Activated CD4-positive, alpha-beta T cell treated with anti-CD3 and anti-CD28 coated beads for 1 hour (primary cell): ENCODE measurements at places on chromosomes 6 and 20.

- DNase-seq = no peak
Measured at GRCh38 chr20:19330731-19331130, 118.3 kb downstream of the SLC24A3 start.

DNA sequence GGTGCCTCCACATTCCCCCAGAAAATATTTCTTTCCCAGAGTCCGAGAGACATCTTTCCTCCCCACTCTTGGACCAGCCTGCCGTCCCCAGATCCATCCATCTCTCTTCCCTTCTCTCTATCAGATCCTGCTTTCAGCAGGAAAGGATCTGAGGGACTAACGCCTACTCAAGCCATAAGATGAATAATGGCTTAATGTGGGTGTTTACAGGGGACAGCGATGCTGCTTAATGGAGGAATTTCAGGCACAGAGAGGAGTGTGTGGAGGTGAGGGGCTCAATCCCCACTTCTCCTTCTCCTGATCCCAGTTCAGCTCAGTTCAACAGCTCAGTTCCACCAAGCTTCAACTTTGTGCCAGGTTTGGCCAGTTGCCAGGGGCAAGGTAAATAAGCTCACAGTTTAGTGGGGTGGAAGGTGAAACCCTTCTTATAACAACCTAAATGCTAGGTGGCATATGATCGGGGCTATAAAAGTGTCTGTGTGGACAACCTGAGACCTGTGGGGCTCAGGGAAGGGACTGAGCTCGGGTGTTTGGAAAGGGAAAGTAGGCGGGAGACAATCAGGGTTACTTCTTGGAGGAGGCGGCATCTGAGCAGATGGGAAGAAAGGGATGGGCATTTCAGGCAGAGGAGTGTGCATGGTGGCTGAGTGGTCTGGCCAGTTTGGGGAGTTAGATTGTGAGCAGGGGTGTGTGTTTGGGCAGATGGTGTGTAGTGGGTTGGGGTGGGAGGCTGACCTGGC lies 55.8 kb downstream of the CDH22 start:
- DNase-seq = no peak

GRCh38 chr20:8853805-8854338 lies 215.0 kb upstream of the PLCB4 start:
- DNase-seq = no peak

- DNase-seq = peak; percentile 8
Measured at GRCh38 chr6:153001767-153002612, 519 bp downstream of the MTRF1L start.

- DNase-seq = no peak
Measured at GRCh38 chr6:156425359-156426020, 351.7 kb upstream of the ARID1B start.

DNA sequence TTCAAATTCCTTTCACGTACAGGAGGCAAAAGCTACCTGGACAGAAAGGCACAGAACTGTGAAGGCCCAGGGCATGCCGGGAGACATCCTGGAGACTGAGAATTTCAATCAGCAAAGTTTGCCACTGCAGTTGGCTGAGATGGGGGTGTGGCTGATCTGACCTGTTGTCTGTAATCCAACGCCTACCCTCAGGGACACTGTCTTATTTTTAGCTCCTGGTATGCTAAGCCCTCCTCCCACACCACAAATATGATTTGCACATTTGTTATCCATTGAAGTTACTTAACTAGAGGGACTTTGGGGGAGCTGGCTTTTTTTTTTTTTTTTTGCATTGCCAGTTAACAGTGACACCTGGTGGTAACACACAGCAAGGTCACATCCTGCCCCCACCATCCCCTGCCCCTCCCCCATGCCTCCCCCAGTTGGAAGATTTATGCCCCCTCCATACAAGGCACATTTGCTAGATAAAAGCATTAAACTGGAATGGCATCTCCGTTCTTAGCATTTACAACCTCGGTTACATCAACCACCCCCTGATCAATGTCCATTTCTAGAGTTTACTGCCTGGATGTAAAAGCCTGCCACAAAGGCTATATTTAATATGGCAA lies 40.4 kb downstream of the TTI1 start:
- DNase-seq = no peak

DNA sequence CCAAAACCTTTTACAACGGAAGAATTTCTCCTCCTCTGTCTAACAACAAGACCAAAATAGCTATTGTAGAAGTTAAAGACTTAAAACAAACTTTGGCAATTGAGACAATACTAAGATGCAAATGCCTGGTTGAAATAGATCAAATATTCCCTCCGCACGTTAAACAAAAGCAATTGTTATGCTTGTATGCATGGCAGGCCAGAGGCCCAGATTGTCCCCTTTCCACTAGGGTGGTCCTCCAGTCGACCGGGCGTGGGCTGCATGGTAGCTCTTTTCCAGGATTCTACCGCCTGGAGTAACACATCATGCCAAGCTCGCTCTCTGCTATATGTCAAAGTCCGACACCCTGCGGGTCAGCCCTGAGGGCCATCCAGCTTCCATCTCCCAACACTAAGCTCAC lies 234.7 kb downstream of the RNGTT start:
- DNase-seq = no peak

DNA sequence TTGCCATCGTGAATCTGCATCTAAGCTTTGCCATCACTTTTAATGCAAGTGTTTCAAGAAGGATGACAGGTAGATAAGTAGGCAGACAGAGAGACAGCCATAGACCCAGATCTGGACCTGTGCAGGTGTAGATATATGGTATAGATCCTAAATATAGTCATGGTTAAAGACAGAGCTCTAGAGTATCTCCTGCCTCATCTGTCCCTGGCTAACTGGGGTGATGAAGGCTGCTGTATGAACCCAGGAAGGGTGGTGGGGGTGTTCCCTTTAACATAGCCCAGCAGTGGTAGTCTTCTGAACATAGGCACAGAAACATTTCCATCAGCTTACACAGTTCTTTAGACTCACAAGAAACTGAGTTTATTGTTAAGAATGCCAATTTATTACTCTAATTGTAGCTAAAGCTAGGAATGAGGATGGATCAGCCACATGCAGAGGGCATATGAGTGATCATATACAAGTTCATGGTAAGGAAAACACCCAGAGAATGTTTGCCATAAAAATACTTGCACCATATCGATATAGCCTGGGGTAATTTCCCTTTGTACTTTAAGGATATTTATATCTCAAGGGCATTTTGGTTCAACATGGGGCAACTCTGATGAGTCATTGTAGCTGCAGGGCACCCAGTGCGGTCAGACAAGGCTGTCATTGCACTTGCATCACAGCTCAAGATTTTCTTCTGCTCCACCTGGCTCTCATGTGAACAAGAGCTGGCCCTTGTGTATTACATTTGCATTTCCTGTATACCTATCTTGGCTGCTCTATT lies 587.2 kb downstream of the EPM2A start:
- no peak for DNase-seq

GRCh38 chr6:99575544-99576227 lies 7.2 kb upstream of the CCNC start:
- DNase-seq = no peak

GRCh38 chr6:52009466-52010140 lies 77.8 kb downstream of the PKHD1 start:
- DNase-seq = no peak

- DNase-seq = no peak
Measured at GRCh38 chr6:116695401-116695800, 14.4 kb downstream of the KPNA5 start.

GRCh38 chr6:38476888-38477287 lies 162.8 kb downstream of the BTBD9 start:
- DNase-seq = no peak

GRCh38 chr6:20333721-20334269 lies 67.9 kb upstream of the E2F3 start:
- DNase-seq = no peak

- DNase-seq = no peak
Measured at GRCh38 chr6:111743862-111744692, 129.2 kb downstream of the FYN start.

- DNase-seq = no peak
Measured at GRCh38 chr6:4023240-4023639, 55.7 kb downstream of the FAM217A start.

GRCh38 chr6:124869416-124869815 lies 92.8 kb upstream of the RNF217 start:
- no peak for DNase-seq

DNA sequence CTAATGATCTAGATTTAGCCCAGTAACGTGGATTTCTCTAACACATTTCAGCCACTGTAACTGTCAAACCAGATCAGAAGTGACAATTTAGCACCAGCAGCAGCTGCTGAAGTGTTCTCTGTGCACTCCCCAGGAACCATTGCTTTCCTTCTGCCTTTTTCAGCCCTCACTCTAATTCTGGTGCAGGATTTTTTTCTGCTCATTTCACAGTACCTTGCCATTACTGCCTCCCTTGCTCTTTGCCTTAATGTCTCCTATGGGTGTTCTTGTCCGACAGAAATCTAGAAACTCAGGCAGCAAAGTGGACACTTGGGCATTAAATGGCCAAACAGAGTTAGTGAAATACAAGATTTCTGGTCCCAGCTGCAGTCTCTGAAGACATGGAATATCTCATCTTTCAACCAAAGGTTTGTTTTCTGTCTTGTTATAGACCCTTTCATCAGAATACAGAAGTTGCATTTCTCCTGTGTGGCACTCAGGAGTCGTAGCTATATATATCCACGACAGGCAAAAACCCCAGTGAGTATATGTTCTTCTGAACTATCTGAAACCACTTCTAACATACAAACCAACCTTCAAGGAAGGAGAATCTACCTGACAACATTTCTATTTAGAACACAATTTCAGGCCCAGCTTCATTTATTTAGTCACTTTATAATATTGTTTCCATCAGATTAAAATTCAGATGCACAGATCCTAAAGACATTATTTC lies 92.9 kb downstream of the THEMIS start:
- no peak for DNase-seq

- no peak for DNase-seq
Measured at GRCh38 chr6:18115356-18115755, 7.1 kb downstream of the NHLRC1 start.

GRCh38 chr6:3746119-3746691 lies 5.3 kb downstream of the PXDC1 start:
- DNase-seq = no peak

DNA sequence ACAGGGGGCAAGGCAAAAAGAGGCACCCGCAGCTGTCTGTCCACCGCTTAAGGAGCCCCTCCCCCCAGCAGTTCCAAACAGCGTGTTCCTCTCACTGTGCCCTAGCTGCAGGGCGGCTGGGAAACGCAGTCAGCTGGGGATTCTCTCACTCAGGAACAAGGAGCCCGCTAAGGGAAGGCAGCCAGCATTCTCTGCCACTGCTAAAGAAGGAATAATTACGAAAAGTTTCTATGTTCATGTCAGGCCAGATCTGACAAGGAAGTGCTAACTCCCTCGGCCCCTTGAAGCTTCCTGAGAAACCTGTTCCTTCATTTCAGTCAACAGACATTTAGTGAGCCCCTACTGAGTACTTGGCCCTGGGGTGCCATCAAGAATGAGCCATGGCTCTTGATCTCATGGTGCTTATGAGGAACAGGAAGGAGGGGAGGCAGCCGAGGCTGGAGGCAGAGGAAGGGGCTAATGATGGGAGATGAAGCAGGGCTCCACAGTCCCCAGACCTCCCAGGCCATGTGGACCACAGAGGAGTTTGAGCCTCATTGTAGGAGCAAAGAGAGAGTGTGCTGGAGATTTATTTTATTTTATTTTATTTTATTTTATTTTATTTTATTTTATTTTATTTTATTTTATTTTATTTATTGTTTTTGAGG lies 101.7 kb upstream of the PMEPA1 start:
- no peak for DNase-seq

DNA sequence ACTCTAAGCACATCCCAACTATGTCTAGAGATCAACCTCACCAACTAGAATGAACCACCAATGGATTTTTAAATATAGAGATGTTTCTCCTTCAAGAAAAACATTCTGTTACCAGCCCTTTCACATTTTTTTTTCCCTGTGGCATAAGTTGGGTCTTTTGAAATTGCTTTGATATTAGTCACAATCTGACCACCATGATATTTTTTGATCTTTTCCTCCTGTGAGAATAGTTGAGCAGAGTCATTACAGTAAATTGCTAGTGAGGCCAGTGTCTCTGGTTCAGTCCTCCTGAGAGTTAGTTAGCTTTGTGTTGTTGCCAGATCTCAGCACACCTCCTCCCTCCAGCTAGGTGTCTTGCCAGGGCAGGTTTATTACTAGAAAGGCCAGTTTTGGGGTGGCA lies 79.7 kb upstream of the MYLIP start:
- DNase-seq = no peak

DNA sequence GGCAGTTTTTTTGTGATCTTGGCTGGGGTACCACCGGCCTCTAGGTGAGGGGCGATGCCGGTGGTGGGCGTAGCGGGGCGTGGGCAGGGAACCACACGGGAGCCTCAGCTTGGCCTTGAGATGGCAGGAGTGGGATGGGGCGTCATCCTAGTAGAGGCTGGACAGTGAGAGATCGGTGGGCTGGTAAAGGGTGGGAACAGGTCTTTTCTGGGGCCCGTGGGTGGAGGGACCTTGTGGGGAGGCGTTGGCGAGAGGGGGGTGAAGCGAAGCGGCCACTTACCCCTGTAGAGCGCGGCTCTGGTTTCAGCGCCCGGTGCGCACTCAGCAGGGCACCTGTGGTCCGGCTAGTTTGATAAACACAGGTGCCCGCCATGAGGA lies 12.0 kb downstream of the ITPR3 start:
- no peak for DNase-seq

- no peak for DNase-seq
Measured at GRCh38 chr6:92840246-92840930, 579.0 kb downstream of the EPHA7 start.

DNA sequence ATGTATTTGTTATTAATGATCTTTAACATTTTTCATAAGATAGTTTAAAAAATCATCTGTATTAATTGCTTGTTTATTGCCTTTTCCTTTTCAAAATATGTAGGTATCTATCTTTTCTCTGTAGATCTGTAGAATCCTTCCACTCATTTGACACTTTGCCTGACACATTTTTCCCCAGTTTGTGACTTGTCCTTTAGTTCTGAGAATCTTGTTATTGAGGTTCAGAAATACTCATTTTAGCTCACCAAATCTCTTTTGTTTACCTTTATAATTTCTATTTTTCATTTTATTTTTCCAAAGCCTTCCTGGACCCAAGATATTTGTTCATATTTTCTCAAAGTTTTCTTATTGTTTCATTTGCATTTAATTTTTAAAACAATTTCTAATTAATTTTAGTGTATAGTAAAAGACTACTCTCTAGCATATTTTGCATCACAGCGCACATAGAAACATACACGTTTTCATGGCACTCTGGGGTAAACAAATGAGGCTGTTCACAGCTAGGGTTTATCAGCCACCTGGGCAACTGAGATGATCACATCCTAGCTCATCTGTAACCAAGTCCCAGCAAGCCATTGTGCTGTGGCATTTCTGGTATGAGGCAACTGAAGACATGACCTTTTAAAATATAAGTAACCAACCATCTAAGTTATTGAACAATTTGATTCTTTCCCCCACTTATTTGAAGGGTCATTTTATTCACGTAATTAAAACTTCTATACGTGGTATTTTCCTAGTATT lies 275.7 kb downstream of the ADGB start:
- DNase-seq = no peak

DNA sequence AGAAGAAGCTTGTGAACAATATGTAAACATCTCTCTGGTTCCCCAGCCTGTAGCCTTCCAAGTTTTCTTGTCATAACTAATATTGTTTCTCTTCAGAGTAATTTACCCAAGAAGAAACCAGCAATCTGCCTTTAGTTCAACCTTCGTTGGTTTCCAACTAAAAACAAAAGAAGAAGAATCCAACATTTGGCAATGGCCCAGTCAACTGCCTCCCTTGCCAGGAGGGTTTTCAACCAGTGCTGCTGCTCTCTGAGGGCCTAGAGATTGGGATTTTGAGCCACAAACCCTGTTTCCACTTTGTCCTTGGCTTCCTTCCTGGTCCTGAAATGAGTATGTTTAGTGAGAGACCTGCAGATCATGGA lies 395.8 kb upstream of the CNR1 start:
- DNase-seq = no peak

GRCh38 chr20:47256668-47257236 lies 99.7 kb downstream of the ZMYND8 start:
- DNase-seq = no peak
